ENCODE measurements at places on chromosomes 1 and 21.
A peak's percentile ranks its signal among the peaks of the same experiment; 100 is the strongest.

GRCh38 chr1:231315887-231316286 lies 21.8 kb downstream of the EXOC8 start:
- DNase-seq = peak; percentile 80

DNA sequence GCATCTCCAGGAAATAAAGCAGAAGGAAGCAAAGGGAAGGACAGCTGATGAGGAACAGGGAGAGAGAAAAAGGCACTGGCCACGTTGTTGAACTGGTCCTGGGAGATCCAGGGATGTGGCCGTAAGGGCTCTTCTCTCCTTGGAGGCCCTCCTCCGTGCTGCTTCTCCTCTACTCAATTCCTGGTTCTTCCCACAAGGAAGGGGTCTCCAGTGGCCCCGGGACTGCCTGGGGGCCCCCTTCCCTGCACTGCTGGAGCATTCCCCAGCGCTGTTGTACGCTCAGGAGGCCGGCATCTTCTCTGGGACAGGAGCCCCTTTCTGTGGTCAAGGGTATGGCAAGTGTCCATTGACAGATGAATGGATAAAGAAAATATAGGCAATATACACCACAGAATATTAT lies 88.5 kb upstream of the TLR5 start:
- no peak for DNase-seq

- DNase-seq = no peak
Observed at GRCh38 chr1:220521778-220522177, 6.2 kb upstream of the MARK1 start.

- no peak for DNase-seq
Observed at GRCh38 chr21:35005560-35006224, 43.4 kb downstream of the RUNX1 start.

DNA sequence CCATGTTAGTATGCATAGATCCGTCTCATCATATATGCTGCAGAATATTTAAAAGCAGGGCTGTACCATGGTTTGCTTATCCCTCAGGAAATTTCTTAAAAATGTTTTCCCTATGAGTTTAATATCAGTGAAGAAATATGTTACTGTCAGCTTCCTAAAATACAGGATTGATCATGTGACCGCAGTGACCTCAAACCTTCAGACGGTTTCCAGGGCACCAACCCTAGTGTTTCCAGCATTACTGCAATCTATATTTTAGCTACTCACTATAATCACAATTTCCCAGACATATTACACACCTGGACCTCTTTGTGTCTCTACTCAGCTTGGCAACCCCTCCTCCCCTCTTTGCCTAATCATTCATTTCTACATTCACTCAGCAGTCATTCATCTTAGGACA lies 7.7 kb upstream of the SDHB start:
- no peak for DNase-seq

DNA sequence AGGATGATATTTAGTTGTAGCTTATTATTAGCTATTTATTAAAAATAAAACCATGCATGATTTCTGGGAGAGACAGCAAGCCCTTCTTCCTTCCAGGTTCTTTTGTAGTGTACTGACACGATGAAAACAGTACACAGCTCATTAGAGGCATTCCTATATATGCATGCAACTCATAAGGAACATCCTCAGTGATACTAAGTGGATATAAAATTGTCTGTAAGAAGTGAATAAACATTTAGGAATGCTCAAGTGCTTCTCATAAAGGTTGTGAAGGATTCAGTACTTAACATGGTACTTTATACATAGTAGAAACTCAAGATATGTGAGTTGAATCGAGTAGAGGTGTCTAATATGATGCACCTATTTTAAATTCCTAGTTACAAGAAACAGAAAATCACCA lies 287.7 kb downstream of the SDCCAG8 start:
- no peak for DNase-seq

DNA sequence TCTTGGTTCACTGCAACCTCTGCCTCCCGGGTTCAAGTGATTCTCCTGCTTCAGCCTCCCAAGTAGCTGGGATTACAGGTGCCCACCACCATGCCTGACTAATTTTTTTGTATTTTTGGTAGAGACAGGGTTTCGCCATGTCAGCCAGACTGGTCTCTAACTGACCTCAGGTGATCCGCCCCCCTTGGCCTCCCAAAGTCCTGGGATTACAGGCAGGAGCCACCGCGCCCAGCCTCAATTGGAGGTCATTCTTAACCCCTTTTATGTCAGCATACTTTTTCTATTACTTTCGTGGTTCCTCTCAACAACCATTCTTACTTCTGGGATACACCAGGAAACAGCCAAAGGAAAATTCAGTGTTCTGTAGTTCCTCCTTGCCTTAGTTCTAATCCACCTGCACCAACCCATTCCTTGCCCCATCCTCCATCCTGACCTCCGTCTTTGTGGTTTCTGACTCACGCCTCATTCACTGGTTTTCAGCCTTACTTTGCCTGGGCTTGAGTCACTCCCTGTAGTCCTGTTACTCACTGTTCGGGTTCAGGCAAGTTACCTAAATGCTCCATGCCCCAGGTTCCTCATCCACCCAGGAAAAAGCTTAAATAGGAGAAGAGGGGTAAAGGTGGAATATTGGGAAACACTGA lies 12.9 kb upstream of the BCL10 start:
- DNase-seq = no peak

- no peak for DNase-seq
Observed at GRCh38 chr1:79532555-79532954, 526.0 kb upstream of the ADGRL4 start.

DNA sequence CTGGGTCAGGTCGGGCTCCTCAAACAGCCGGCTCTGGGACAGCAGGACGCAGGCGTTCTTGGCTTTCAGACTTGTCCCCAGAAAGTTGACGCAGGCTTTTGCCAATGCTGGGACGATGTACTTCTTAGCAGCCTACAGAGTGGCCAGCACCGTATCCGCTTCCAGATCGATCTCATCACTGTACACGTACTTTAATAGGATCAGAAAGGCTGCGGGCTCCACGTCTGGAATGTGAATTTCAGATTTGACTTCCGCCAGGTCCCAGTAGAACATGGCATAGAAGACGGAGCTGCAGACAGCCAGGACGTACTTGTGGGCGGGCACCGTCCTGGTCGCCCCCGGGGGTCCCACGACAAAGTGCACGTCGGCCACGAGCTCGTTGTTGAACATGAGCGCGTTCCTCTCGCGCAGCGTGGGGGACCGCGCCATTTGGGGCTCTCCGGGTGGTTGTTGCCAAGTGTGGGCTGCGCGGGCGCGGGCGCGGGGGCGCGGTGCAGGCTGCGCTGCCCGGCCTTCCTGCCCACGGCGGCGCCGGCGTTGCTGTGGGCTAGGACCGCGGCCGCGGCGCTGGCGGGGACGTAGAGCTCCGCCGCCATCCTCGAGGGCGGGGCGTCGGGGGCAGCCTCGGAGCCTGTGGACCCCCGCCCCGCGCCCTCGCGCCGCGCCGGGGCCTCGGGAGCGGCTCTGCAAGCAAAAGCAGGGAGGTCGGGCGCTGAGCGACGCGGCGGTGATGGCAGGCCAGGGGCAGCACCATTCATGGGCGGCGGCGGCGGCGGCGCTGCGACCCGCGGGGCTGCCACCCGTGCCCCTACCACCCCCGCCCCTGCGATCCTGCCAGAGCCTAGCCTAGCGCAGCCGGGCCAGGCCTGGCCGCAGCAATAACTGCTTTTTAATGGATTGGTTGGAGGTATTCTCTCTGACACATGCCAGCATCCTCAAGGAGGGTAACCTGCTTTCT lies 10.6 kb downstream of the CNR2 start:
- DNase-seq = peak; percentile 44

GRCh38 chr21:25466470-25466869 lies 140.8 kb downstream of the MRPL39 start:
- DNase-seq = no peak

DNA sequence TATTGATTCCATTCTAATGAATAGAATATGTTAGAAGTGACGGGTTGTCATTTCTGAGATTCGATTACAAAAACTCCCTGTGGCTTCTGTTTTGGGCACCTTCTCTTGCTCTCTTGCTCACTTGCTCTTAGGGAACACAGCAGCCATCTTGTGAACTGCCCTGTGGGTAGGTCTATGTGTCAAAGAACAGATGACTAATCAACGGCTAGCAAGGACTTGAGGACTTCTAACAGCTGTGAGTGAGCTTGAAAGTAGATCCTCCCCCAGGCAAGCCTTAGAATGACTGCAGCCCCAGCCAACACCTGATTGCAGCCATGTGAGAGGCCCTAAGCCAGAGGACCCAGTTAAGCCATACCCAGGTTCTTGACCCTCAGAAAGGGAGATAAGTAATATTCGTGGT lies 49.3 kb downstream of the AZIN2 start:
- no peak for DNase-seq

- DNase-seq = no peak
Observed at GRCh38 chr1:78607334-78607927, 12.8 kb upstream of the IFI44L start.

DNA sequence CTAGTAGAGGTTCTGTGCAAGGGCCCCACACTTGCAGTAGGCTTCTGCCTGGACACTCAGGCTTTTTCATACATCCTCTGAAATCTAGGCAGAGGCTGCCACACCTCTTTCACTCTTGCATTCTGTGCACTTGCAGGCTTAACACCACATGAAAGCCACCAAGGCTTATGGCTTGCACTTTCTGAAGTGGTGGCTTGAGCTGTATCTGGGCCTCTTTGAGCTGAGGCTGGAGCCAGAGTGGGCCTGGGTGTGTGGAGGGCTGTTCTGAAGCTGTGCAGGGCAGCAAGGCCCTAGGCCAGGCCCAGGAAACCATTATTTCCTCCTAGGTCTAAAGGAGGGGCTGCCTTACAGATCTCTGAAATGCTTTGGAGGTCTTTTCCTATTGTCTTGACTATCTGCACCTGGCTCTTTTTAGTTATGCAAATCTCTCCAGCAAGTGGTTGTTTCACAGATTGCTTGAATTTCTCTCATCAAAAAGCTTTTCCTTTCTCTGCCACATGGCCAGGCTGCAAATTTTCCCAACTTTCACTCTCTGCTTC lies 66.2 kb downstream of the TYW3 start:
- no peak for DNase-seq

DNA sequence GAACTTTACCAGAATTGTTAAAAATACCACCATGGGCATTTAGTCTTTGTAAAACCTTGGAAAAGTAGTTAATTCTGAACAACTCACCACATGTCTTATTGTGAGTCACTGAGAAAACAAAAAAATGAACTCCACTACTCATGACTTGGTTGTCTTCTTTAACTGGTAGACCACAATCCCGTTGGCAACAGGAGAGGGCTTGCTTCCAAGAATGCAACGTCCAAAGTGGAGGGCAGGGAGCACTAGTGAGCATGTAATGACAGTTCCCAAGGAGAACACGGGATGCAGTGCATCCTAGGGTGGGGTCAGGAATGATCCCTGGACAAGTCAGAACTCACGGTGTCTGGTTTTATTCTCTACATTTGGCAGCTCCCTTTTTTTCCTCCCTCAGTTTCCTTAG lies 15.2 kb upstream of the HMCN1 start:
- peak; percentile 36 for DNase-seq

DNA sequence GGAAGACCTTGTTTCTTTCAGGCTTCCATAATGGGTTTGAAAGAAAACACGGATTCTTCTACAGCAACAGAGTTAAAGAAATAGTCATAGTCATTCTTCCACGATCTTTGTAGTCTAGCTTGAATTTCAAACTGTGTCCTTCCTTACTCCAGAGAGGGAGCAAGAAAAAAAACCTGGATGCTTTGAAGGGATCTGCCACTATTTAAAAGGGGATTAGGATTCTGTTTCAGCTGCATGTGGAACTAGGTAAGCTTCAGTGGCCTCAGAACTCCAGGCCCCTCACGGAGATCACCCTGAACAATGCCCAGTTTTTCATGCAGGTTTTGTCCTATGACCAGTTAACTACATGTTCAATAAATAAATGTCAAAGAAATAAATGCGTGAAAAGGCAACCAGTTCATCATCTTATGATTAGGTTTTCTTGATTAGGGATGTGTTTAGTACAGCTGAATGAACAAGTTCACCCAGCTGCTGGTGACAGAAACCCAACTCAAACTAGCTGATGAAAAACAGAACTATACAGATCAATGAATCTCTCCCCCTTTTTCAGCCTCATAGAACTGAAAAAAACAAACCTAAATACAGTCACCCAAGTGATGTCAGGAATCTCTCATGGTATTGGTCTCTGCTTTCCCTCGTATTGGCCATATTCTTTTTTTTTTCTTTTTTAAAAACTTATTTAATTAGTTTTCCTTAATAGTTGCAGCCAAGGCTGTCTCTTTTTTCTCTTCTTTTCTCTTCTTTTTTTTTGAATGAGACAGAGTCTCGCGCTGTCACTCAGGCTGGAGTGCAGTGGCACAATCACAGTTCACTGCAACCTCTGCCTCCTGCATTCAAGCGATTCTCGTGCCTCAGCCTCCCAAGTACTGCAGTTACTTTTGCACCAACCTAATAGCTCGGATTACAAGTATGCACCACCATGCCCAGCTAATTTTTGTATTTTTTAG lies 14.6 kb upstream of the MPZL1 start:
- DNase-seq = no peak

GRCh38 chr1:3380469-3380868 lies 74.0 kb upstream of the ARHGEF16 start:
- DNase-seq = no peak

- DNase-seq = peak; percentile 46
Observed at GRCh38 chr1:27058966-27059669, 46.5 kb upstream of the TENT5B start.

DNA sequence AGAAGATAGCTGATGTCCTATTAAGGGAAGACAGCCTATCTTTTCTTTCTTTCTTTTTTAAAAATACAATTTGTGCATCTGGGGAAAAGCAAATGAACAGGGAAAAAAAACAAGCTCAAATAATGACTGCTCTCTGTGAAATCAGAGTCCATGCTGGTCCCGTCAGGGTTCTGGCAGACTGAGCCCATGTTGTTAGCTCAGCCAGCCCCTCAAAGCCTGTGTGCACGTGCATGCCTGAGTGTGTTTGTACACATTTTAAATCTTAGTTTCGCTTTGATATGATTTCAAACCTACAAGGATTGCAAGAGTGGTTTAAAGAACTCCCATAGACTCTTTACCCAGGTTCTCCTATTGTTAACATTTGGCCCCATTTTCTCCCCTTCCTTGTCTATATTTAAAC lies 231.8 kb upstream of the GREM2 start:
- DNase-seq = no peak

DNA sequence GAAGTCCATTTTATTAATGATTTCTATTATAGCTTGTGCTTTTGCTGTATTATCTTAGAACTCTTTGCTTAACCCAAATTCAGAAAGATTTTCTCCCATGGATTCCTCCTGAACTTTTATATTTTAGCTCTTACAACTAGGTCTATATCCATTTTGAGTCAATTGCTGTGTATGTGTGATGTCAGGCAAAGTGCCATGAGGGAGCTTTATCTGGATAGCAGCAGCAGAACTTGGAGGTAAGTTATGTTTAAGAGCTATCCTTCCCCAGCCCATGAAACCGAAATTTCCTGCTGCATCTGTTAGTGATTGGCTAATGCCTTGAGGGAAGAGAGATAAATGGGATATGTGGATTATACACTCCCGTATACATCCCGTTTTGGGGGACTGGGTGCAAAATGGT lies 29.9 kb downstream of the ADAM30 start:
- no peak for DNase-seq
